ENCODE measurements at places on chromosomes 3 and 15. TPM values are rescaled to one million over a fixed set of nuclear protein-coding genes. Genes with fewer than 3 reads are reported as not detected.
A peak's percentile ranks its signal among the peaks of the same experiment; 100 is the strongest.

The ATP13A5 gene
- total RNA-seq = not detected

The PIGX gene
- total RNA-seq = 12.4 TPM

The EPHA3 gene
- total RNA-seq = not detected

The BTD gene
- 18.7 TPM for total RNA-seq

The CTXN2 gene
- 0.14 TPM for total RNA-seq

DNA sequence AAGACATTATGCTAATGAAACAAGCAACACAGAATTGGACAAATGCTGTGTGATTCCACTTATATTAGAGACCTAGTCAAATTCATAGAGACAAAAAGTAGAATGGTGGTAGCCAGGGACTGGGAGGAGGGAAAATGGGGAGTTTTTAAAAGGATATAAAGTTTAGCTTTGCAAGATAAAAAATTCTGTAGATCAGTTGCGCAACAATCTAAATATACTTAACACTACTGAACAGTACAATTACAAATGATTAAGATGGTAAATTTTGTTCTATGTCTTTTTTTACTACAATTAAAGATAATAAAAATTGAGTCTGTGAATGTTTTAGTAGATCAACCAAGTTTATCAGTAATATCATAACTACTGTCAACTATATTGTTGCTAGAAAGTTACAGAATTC lies 340.1 kb upstream of the PDZRN3 start:
- H3K27me3 ChIP-seq = no peaks in the 10 kb centered on the region
- H3K4me3 ChIP-seq = no peak overlapping the region
- H3K27ac ChIP-seq = no peak overlapping the region
- H3K36me3 ChIP-seq = no peaks in the 10 kb centered on the region
- DNase-seq = no peak
- no peaks in the 10 kb centered on the region for H3K4me1 ChIP-seq

GRCh38 chr15:66047321-66048024 lies 178.2 kb downstream of the RAB11A start:
- no peak overlapping the region for H3K27ac ChIP-seq
- no peak for DNase-seq
- H3K36me3 ChIP-seq = no peaks in the 10 kb centered on the region
- no peaks in the 10 kb centered on the region for H3K4me1 ChIP-seq
- H3K4me3 ChIP-seq = no peak overlapping the region

DNA sequence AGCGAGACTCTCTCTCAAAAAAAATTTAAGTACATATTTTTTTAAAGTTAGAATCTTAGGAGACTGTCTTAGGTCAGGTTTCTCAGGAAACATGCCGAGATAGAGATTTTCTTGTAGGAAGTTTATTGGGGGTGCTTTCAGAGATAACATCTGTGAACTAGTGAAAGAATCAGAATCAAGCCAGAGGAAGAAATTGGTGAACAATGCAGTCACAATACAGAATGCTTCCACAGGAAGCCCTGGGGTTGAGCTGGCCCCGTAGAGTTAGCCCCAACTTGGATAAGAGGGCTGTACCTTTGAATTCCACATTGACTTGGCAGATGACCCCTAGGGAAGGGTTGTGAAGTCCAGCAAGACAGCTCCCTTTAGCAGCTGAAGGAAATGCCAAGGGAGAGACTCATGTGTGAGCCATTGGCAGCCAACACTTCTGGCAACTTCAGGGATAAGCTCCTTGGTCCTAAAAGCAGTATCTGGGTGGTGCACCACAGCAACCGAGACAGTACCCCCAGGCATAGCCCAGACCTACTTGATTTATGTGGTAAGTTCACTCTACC lies 7.1 kb upstream of the PLCB2 start:
- no peak overlapping the region for H3K4me3 ChIP-seq
- peak; percentile 72 for DNase-seq
- H3K36me3 ChIP-seq = no peaks in the 10 kb centered on the region
- H3K4me1 ChIP-seq = peaks cover 24% of the 10 kb centered on the region

GRCh38 chr3:80190051-80190450 lies 422.3 kb upstream of the ROBO1 start:
- DNase-seq = peak; percentile 99
- H3K27me3 ChIP-seq = no peaks in the 10 kb centered on the region
- H3K36me3 ChIP-seq = no peaks in the 10 kb centered on the region
- peaks cover 46% of the 10 kb centered on the region for H3K4me1 ChIP-seq
- H3K27ac ChIP-seq = peak overlapping the region; percentile 94
- peak overlapping the region; percentile 30 for H3K4me3 ChIP-seq

GRCh38 chr15:39586387-39587095 lies 5.7 kb downstream of the THBS1 start:
- H3K36me3 ChIP-seq = peaks cover 71% of the 10 kb centered on the region
- peaks cover 19% of the 10 kb centered on the region for H3K4me1 ChIP-seq
- peak overlapping the region; percentile 70 for H3K27ac ChIP-seq
- DNase-seq = peak; percentile 71
- H3K4me3 ChIP-seq = peak overlapping the region; percentile 97

DNA sequence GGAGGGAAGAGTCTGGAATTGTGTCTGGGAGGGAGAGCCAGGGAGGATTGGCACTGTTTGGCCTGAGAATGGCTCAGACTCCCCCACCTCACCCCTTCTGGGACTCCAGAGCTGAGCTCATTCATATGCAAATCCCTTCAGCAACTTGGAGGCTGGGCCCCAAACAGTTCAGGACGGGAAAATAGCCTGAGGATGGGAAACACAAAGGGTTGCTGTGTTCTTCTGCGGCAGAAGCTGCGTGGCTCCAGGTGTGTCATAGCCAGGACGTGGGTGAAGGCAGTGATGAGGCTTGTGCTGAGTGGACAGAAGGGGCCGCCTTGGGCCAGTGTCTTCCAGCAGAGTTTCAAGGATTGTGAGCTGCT lies 16.6 kb downstream of the MASP1 start:
- H3K36me3 ChIP-seq = no peaks in the 10 kb centered on the region
- H3K27me3 ChIP-seq = no peaks in the 10 kb centered on the region
- DNase-seq = no peak
- no peak overlapping the region for H3K4me3 ChIP-seq

- no peaks in the 10 kb centered on the region for H3K36me3 ChIP-seq
- no peak overlapping the region for H3K27ac ChIP-seq
- H3K4me1 ChIP-seq = no peaks in the 10 kb centered on the region
- H3K27me3 ChIP-seq = no peaks in the 10 kb centered on the region
- no peak overlapping the region for H3K4me3 ChIP-seq
Measured at GRCh38 chr3:166303681-166304080, 466.5 kb upstream of the BCHE start.

DNA sequence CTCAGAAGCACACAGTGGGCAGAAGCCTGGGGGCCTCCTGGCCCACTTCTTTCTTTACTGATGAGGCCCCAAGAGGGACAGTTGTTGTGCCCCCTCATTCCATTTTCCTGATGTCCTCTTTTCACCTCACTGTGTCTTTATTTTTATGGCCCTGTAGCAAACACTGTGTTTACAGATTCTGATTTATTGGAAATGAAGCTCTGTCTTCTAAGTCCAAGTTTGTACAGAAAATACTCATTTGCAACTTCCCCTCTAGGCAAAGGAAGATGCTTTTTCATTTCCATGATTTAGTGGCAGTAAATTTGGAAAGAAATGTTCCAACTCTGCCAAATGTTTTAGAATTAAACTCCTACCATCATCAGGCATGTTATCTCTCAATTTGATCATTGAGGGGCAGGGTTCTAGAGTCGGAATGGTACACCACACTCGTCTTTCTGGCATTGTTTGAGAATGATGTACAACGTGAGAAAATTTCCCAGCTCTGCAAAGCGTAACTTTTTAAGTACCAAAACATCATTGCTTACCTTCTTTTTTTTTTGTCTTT lies 129.7 kb downstream of the ARNT2 start:
- no peaks in the 10 kb centered on the region for H3K36me3 ChIP-seq
- H3K4me3 ChIP-seq = no peak overlapping the region
- no peak for DNase-seq
- peaks cover 6% of the 10 kb centered on the region for H3K27me3 ChIP-seq
- H3K4me1 ChIP-seq = no peaks in the 10 kb centered on the region
- no peak overlapping the region for H3K27ac ChIP-seq

DNA sequence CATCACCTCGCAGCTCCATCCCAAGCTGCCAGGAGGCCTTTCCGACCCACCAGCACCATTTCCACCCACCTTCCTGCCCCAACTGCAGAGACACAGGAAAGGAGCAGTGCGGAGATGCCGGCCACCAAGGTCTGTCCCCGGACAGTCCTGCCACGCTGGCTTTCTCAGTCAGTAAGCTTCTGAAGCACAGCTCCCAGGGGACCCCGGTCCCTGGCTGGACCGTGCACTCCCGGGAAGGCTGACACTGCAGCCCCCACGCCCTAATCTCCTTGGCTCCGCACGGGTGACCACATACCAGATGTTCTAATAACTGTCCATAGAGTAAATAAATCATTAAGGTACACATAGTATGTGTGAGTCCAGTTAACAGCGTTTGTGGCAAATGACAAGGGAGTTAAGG lies 73.5 kb downstream of the VGLL4 start:
- peak overlapping the region; percentile 97 for H3K27ac ChIP-seq
- peaks cover 24% of the 10 kb centered on the region for H3K36me3 ChIP-seq
- H3K27me3 ChIP-seq = no peaks in the 10 kb centered on the region
- H3K4me3 ChIP-seq = no peak overlapping the region
- DNase-seq = no peak
- H3K4me1 ChIP-seq = peaks cover 53% of the 10 kb centered on the region

- DNase-seq = no peak
- H3K27me3 ChIP-seq = peaks cover 15% of the 10 kb centered on the region
- H3K36me3 ChIP-seq = no peaks in the 10 kb centered on the region
Measured at GRCh38 chr3:151144760-151145159, 58.3 kb downstream of the GPR171 start.

DNA sequence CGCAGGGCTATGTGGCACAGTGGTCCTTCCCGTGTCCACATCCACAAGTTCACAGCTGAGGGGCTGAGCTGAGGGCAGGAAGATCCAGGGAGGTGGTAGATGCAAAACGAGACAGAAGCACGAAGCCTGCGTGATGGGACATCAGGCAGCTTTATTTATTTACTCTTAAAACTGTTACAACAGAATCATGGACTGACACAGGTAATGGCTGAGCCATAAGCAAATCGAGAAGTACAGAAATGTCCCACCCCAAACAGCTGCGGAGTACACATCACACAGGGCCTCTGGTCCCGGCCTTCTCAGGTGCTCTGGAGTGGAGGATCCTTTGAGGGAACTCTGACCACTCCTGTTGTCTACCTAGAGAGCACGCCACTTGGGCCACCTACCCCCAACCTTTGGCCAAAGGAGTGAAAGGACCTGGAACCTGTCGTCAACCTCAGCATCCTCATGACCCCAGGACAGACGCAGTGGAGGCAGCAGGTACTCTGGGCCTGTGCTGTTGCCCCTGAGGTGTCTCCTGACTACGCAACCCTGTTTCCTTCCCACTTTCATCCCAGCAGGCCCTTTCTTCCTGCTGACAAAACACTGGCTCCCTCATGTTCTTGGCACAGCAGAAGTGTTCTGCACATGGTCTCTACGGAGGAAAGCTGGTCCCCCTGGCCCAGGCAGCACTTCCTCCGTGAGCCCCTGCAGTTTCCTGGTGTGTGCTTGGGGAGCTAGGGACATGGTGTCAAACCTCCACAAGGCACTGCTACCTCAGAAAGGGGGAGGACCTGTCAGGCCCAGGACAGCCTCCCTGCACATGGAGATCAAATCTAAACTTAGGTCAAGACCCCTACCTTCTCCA lies 47.8 kb downstream of the DHX30 start:
- no peak overlapping the region for H3K4me3 ChIP-seq
- no peaks in the 10 kb centered on the region for H3K27me3 ChIP-seq
- H3K36me3 ChIP-seq = peaks cover 73% of the 10 kb centered on the region
- no peak overlapping the region for H3K27ac ChIP-seq
- H3K4me1 ChIP-seq = no peaks in the 10 kb centered on the region
- DNase-seq = no peak

GRCh38 chr15:71136793-71137518 lies 21.7 kb downstream of the THSD4 start:
- peaks cover 42% of the 10 kb centered on the region for H3K4me1 ChIP-seq
- no peaks in the 10 kb centered on the region for H3K36me3 ChIP-seq
- H3K27ac ChIP-seq = peak overlapping the region; percentile 81
- H3K4me3 ChIP-seq = no peak overlapping the region
- DNase-seq = no peak

DNA sequence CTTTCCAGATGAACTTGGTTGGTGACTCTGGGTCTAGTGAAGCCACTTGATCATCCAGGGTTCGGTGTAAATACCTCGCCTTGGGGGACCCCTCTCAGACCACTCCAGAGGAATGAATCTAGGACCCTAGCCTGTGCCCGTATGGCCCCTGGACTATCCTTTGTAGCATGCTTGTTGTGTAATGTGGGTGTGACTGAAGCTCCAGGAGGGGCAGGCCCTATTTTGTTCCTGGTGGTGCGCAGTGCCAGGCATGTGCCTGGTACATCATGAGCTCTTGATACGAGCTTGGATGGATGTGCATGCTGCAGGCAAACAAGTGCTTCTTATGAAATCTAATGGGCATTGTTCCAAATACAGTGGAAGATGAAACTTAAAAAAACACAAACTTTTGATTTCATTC lies 82.8 kb downstream of the EBLN2 start:
- H3K4me3 ChIP-seq = no peak overlapping the region
- H3K36me3 ChIP-seq = no peaks in the 10 kb centered on the region
- no peak for DNase-seq

- H3K27ac ChIP-seq = no peak overlapping the region
- no peaks in the 10 kb centered on the region for H3K4me1 ChIP-seq
- no peak overlapping the region for H3K4me3 ChIP-seq
Measured at GRCh38 chr15:27214032-27214431, 243.1 kb downstream of the GABRG3 start.

DNA sequence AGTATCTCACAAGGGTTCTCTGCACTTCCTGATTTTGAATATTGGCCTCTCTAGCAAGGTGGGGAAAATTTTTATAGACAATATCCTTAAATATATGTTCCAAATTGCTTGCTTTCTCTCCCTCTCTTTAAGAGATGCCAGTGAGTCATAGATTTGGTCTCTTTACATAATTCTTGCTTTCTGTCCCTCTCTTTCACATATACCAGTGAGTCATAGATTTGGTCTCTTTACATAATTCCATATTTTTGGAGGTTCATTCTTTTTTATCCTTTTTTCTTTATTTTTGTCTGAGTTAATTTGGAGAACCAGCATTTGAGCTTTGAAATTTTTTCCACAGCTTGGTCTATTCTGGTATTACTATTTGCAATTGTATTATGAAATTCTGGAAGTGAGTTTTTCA lies 77.7 kb upstream of the NUDT16 start:
- no peaks in the 10 kb centered on the region for H3K4me1 ChIP-seq
- DNase-seq = no peak
- no peaks in the 10 kb centered on the region for H3K27me3 ChIP-seq
- no peak overlapping the region for H3K27ac ChIP-seq
- no peaks in the 10 kb centered on the region for H3K36me3 ChIP-seq
